Putamen (tissue), 1 donor: ENCODE measurements at places on chromosomes 5 and 9.

DNA sequence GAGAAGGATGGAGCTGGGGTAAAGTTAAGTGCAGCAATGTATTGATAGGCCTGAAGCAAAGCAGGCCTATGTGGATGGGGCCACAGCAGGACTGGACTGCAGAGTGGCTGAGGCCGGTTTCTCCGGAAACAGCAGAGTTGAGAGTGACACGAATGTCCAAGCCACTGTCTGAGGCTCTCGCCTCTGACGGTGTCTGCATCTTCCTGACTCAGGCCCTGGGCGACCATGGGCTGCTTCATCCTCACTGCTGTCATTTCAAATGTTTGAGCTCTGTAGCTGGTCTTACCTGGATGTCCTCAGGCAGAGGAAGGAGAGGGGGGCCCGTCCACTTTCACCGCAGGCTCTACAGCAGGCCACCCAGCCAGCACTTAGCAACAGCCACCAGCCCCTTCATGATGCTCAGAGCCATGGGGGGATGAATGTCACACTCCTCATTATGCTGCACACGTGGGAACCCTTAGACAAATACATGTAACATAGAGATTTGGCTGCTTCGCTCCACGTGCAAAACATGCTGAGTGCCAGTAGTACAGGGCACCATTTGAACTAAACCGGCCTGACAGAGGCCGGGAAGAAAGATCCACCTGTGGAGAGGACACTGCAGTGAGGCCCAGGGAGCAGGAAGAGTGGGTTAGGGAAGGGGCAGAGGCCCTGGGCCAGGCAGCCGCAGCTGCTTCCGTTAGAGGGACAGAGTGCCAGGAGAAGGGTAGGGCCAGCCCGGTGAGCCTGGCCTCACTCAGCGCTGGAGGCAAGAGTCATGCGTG, 31.7 kb upstream of the NXNL2 start:
- DNase-seq, result no peak

- DNase-seq, result no peak
Observed at GRCh38 chr9:79054500-79054899, 517.3 kb upstream of the TLE4 start.

GRCh38 chr9:110900456-110900855, 137.8 kb downstream of the LPAR1 start:
- DNase-seq, result no peak

- DNase-seq, result no peak
Observed at GRCh38 chr5:19638461-19638860, 349.5 kb downstream of the CDH18 start.

DNA sequence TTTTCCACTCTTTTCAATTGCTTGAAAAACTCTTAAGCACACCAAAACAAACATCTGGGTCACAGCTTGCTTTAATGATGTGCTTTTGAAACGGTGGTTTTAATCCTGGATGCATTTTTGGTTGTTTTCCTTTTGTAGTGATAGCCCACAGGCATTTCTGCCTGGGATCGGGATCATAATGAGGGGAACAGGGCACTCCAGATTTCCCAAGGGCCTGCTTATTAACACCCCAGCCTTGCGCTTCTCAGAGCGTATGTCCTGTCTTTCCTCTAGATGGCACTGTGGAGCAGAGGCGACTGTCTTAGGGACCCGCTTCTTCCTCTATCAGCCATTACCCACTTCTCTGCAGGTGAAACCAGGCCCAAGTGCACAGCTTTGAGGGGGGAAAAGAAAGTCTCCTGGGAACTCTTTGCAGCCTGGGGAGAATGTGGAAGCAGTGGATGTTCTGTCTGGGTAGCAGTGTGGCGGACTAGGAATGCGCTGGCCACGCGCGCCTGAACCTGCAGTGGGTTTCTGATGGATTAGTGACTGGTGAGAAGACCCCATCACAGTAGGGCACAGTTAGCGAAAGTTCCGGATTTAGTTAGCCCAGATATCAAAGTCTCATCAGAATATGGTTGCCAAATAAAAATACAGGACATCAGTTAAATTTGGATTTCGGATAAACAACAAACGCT, 190.1 kb downstream of the GNA14 start:
- peak; percentile 71 for DNase-seq
